ENCODE measurements at places on chromosomes 12 and 14.
A peak's percentile ranks its signal among the peaks of the same experiment; 100 is the strongest.

DNA sequence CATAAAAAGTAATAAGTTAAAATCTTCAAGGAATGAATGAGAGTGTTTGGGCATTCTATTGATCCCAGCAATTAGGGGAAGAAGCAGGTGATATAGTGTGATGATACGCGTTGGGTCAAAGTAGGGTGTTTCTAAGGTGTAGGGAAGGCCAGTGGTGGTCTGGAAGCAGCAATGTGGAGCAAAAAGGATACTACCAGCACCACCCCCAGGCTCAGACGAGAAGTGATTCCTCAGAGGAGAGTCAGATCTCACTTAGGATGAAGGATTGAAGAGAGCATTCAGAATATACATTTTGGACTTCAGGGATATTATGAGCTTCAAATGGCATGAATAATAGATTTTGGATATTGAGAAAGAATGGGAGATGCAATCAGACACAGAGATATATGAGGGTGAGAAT, 497.6 kb downstream of the RMST start:
- no peak for DNase-seq

DNA sequence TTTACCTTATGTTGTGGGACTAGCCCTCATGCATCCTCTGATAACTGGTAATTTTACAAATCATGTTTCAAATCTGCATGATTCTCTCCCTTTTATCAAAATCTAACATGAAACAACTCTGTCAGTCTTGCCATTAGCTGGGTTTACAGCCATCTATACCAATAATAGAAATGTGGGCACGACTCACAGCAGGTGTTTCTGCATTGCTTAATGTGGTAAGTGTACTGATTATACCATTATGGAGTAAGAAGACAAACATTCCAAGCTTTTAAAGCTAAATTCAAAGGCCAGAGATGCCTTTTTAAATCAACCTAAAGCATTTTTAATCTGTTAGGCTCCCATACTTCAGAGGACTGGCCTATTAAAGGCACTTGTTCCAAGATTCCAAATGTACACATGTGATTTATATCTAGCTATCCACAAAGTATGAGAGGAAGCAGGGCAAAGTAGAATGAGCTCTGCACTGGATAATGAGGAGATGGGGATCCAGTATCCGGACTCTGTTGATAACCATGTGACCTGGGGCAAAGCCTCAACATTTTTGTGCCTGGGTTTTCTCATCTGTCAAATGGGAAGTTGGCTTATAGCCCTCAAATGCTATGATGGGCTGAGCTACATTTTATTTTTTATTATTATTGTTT, 52.3 kb upstream of the FUT8 start:
- no peak for DNase-seq

- DNase-seq: no peak
Observed at GRCh38 chr12:26534071-26534470, 298.9 kb downstream of the ITPR2 start.

DNA sequence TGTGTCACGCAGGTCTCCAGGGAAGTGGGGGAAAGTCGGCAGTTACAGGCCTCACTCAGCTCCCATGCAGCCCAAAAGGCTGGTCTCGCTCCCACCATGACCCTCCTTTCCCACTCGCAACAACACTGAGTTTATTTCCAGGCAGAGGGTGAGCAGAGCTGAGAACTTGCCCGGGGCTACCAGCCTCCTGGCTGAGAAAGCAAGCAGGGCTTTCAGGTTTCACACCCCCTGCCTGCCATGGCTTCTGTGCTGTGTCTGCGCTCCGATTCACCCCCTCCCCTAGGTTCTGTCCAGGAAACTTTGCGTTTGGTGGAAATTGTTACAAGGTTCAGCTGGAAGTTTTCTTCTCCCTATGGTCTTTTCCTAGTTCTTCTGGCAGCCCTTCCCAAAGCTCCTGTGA, 17.1 kb downstream of the OR10G2 start:
- DNase-seq: no peak

- no peak for DNase-seq
Observed at GRCh38 chr12:1702713-1703112, 11.8 kb downstream of the ADIPOR2 start.

GRCh38 chr12:40058721-40059190, 47.1 kb downstream of the SLC2A13 start:
- DNase-seq: no peak

DNA sequence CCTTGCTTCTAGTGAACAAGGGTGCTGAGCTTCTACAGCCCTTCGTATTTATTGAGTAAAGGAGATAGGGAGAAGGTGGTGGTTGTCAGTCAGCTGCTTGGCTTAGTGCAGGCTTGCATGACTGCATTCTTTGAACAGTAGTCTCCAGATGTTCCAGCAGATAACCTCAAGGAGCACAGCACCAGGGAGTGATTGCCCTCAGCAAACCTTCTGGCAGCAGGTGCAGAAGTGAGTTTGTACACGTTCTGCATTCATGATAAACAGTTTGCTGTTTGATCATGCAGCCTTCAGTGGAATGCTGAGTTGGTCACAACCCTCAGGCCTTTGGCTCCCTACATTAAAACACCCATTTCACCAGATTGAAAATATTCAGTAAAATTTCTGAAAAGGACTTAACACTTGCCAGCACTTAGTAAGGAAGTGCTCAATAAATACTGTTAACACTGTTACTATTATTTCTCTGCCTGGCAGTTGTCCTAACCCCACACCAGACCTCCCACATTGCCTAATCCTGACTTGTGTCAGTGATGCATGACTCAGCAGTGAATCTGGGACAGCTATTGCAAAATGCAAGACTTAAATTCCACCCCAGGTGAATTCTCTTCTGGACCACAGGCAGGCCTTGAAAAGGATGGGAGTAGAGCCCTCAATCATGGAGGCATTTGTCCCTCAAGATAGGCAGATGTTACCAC, 18.9 kb upstream of the CARMIL3 start:
- no peak for DNase-seq

GRCh38 chr12:120468821-120469449, 613 bp downstream of the SRSF9 start:
- peak; percentile 28 for DNase-seq

DNA sequence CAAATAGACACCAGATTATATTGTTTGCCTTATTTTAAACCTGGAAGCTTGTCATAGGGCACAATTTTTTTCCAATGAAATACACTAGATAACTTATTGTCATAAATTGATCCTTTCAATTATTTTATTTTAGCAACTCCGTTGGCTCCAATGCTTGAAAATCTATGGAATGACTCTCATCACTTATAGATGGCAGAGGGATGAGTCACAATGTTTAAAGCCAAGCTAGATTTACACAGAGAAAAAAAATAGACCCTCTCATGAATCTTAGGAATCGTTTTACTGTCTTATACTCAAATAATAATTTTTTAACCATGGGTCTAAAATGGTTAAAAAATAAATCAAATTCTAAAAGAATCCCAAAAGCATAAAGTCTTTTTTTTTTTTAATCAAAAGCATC, 1276.6 kb upstream of the FLRT2 start:
- no peak for DNase-seq

All from stimulated activated CD4-positive, alpha-beta T cell treated with anti-CD3 and anti-CD28 coated beads, Interleukin-12 subunit alpha, Interleukin-12 subunit beta, amount 100 ng/mL, for 24 hours (primary cell).